Progenitor cell of endocrine pancreas (in vitro differentiated cells): ENCODE measurements at places on chromosomes 16 and 17. TPM values are rescaled to one million over a fixed set of nuclear protein-coding genes. Genes with fewer than 3 reads are reported as not detected.
A peak's percentile ranks its signal among the peaks of the same experiment; 100 is the strongest.

NEURL4 gene
- 75.2 TPM in 2 replicates for total RNA-seq

FOXL1 gene
- not detected in 2 replicates for total RNA-seq

HEATR3 gene
- total RNA-seq: 18.1 and 19.6 TPM in 2 replicates

RNU2-1 gene
- 7,084 and 7,668 TPM in 2 replicates for total RNA-seq

RSAD1 gene
- 34.4 and 40.7 TPM in 2 replicates for total RNA-seq

HEATR9 gene
- total RNA-seq: not detected in 2 replicates

ORC6 gene
- total RNA-seq: 41.7 and 42.2 TPM in 2 replicates

WNT9B gene
- total RNA-seq: 0.98 and 2.4 TPM in 2 replicates

SSTR5 gene
- total RNA-seq: 1.0 and 1.4 TPM in 2 replicates

CDR2L gene
- total RNA-seq: 17.2 and 17.8 TPM in 2 replicates

- DNase-seq: peak; percentile 82
These were observed 12.7 kb upstream of the ALDOA start for GRCh38 chr16:30052671-30053372.

DNA sequence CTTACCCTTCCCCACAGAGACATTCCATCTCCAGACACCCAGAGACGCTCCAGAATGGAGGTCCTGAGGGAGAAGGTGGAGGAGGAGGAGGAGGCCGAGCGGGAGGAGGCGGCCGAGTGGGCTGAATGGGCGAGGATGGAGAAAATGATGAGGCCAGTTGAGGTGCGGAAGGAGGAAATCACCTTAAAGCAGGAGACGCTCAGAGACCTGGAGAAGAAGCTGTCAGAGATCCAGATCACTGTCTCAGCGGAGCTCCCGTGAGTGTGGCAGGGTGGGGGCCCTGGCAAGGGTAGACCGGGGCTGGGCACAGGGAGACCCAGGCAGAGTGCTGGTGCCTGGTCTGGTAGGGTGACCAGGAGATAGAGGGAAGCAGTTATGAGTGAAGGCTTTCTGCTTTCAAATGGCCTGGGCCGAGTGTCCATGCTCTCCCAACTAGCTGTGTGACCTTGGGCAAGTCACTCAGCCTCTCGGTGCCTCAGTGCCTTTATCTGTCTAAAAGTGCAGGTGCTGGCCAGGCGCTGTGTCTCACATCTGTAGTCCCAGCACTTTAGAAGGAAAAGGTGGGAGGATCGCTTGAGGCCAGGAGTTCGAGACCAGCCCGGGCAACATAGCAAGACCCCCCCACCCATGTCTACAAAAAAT, 3.4 kb downstream of the DRC7 start:
- DNase-seq: no peak

GRCh38 chr17:20128036-20128667, 119.0 kb downstream of the SPECC1 start:
- no peak for DNase-seq

DNA sequence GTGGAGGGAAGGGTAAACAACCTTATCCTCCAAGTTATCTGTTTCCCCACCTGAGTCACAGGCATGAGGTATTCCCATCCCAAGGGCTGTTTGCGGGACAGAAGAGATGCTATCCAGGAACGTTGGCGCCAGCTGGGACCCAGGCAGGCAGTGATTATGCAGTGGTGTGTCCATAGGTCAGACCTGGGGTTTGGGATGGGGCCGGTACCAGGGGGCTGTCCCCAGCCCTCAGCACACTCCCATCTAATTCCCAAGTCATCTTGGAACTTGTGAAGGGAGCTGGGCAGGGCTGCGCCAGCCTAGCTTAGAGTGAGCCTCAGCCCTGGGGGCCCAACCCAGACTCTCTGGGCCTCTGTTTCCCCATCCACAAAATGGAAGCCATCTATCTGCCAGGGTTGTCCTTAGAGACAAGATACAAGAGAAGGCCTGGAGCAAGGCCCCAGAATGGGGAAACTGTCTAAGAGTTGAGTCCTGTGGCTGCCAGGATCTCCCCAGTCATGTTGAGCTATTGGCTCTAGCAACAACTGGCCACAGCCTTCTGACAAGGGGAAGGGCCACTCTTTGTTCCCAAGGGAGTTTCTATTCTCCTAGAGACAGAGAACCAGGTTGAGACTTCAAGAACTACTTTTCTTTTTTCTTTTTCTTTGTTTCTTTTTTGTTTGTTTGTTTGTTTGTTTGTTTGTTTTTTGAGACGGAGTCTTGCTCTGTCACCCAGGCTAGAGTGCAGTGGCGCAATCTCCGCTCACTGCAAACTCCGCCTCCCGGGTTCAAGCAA, 9.8 kb upstream of the JUP start:
- no peak for DNase-seq

DNA sequence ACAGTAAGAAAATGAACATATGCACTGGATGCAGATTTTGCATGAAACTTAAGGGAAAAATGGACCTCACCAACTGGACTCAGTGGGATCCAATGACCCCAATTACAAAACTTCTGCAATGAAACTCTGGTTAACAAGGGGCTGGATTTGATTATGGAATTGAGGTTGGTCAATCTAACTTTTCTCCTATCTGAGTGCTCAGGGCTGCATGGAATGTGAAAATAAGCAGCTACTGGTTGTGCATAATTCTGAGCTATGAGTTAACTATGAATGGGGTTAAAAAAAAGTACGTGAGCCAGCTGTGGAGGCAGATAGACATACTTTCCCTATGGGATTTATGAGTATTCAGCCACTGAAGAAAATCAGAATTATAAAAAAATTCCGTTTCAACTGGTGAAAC, 9.2 kb downstream of the FAM20A start:
- no peak for DNase-seq

GRCh38 chr17:17590141-17590751, 1.3 kb downstream of the PEMT start:
- DNase-seq: no peak

- no peak for DNase-seq
These were observed 1.9 kb downstream of the CREBBP start for GRCh38 chr16:3878610-3879009.

DNA sequence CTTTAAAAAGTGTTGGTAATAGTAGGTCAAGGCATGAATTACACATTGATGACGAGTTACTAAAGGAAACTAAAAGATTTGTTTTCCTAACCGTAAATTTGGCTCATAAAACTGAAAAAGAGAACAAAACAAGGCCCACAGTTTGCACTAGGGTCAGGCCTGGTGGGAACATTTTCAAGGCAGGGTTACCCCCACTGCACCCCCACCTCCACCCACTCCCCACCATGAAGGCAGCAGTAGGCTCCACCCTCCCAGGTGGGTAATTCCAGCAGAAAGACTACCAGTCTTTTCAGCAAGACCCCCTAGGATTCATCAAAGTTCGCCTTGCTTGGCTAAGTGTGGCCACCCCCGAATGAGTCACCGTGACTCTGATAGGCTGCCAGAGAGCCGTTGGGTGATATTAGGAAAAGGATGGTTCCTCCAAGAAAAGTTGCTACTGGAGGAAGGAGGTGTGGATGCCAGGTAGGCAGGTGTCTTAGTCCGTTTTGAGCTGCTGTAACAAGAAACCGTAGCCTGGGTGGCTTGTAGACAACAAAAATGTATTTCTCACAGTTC, 8.6 kb downstream of the DNAAF1 start:
- DNase-seq: no peak

DNA sequence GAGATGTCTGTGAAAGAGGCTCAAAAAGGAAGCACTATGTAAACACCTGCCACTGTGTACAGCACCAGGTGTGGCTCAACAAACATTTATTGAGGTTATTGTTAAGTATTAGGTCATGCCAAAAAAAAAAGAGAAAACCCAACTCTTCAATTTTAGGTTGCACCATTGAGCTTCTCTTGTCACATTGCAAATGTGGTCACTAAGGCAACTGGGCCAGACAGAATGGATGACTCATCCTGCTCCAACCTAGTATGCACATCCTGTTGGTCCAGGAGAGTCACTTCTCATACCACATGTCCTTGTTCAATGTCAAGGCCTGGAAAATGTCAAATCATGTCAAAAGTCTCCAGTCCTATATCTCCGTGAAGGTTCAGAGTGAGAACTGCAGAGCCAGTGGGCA, 25.0 kb downstream of the HOXB1 start:
- no peak for DNase-seq

GRCh38 chr16:11603331-11603750, 16.6 kb upstream of the LITAF start:
- no peak for DNase-seq

DNA sequence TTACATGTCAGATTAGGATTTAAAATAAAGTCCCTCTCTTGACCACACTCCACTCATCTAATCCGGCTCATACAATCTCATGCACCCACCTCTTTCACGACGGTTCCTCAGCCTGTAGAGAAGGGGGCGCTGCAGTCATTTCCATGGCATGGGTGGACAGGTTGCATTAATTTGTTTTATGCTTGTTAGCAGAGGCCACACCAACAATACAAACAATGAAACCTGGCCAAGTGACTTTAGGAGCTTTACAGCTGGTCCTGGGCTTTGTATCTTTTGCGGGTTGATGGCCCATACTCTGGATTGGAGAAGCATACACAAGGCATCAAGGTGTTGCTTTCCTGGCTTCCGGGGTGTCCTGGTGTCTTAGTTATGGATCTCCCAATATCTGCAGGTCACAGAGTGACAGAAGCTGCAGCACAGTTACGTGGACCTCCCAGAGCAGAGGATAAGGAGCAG, 9.7 kb upstream of the SNF8 start:
- DNase-seq: peak; percentile 19

GRCh38 chr16:78516006-78516736, 416.7 kb downstream of the WWOX start:
- DNase-seq: no peak

- no peak for DNase-seq
These were observed 2.7 kb downstream of the UTP18 start for GRCh38 chr17:51263006-51263405.

DNA sequence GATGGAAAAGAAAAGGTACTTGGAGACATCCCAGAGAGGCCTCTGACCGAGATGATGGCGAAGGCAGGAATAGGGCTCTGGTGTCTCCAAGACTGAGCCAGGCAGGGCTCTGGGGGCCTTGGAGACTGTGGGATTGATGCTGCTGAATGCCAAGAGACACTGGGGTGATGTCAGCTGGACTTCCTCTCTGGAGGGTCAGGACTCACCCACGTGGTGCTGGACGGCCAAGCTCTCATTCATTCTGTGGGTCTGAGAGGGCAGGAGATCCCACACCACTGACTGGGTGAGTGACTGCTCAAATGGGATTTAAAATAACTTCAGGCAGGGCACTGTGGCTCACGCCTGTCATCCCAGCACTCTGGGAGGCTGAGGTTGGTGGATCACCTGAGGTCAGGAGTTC, 64.8 kb downstream of the NT5M start:
- DNase-seq: no peak

DNA sequence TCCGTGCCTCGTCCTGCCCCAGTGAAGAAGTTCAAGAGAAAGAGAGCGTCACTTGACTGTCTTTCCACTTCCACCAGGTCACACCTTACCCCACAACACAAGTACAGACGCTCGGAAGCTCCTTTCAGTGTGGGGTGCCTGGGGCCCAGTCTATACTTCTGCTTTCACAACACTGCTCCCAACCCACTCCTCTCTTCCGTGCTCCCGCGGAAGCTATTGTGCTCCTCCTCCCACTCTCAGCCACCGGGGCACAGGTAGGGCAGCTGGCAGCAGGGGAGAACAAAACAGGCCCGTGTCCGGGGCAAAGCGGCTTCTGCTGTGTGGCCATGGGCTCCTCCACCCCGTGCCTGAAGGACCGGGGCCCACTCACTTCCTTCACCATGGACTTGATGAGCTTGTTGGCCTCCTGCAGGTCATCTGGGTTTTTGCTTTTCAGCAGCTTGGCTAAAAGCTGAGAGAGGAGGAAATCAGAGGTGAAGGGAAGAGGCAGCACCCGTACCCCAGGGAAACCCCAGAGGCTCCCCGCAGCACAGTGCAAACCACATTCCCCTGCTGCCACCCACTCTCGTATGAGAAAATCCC, 18.9 kb downstream of the GGA3 start:
- DNase-seq: no peak

DNA sequence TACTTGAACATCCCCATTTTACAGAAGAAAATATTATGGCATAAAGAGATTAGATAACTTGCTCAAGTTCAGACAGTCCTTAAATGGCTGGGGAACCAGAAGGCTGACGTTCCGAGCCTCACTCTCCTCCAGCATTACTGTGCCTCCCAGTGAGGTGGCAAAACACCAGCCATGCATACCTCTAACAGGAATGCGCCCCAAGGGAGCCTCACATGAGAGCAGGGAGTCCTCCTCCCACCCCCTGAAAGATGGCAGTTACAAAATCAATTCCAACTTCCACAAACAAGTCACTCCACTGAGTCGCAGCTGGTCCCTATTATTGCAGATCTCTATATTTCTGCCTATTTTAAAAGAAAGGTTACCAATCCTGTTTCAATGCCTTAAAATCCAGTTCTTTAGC, 55.5 kb downstream of the ANKFY1 start:
- DNase-seq: no peak

- DNase-seq: no peak
These were observed 590 bp downstream of the ITGAX start for GRCh38 chr16:31355431-31356100.

- no peak for DNase-seq
These were observed 5.2 kb downstream of the GRB7 start for GRCh38 chr17:39742856-39743436.

DNA sequence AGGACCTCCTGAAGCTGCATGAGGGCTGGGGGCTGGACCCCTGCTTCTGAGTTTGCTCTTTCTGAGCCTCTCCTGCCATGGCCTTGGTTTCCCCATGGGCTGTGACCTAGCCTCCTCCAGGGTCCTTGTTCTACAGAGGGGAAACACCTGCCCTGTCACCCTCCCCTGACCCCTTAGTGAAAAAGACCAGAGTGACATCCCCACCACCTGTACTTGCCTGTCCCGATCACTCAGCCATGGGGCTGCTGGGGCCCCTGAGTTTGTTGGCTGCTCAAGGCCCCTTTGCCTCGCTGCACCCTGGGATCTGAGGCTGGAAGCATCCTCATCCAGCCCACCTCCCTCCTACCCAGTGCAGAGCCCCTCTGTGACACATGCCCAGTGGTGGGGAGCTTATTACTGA, 800 bp downstream of the NOD2 start:
- no peak for DNase-seq

- no peak for DNase-seq
These were observed 46.7 kb downstream of the WNT3 start for GRCh38 chr17:46771561-46772474.
